AG09319 (cell line): ENCODE measurements at places on chromosomes 16 and 17.
A peak's percentile ranks its signal among the peaks of the same experiment; 100 is the strongest.

- DNase-seq, result no peak
These were observed 33.7 kb upstream of the CIBAR2 start for GRCh38 chr16:85145734-85146531.

DNA sequence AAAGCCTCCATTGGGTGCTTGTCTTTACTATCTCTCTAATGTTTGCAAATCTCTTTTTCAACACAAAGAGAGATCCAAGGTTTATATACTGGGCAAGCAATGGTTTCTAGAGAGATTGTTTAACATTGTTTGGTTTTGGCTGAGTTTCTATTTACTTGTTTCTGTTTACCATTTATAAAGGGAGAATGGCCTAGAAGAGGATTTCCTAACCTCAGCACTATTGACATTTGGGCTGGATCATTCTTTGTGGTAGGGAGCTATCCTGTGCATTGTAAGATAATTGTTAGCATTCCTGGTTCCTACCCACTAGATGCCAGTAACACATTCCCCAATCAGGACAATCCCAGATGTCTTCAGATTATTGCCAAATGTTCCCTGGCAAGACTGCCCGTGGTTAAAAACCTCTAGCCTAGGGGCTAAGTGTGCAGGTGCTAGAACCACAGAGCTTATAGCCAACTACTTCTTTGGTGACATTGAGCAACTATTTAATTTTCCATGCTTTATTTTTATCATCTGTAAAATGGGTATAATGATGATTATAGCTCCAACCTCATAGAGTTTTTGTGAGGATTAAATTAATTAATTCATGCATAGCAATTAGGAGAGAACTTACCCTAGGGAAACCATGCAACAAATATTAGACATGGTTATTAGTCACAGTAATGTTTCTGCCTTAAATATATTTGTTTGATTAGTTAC lies 413.9 kb upstream of the MAF start:
- DNase-seq, result peak; percentile 43

- DNase-seq, result no peak
These were observed 8.5 kb upstream of the BMERB1 start for GRCh38 chr16:15425861-15426260.

- DNase-seq, result no peak
These were observed 419.1 kb downstream of the CA10 start for GRCh38 chr17:51739245-51739886.

DNA sequence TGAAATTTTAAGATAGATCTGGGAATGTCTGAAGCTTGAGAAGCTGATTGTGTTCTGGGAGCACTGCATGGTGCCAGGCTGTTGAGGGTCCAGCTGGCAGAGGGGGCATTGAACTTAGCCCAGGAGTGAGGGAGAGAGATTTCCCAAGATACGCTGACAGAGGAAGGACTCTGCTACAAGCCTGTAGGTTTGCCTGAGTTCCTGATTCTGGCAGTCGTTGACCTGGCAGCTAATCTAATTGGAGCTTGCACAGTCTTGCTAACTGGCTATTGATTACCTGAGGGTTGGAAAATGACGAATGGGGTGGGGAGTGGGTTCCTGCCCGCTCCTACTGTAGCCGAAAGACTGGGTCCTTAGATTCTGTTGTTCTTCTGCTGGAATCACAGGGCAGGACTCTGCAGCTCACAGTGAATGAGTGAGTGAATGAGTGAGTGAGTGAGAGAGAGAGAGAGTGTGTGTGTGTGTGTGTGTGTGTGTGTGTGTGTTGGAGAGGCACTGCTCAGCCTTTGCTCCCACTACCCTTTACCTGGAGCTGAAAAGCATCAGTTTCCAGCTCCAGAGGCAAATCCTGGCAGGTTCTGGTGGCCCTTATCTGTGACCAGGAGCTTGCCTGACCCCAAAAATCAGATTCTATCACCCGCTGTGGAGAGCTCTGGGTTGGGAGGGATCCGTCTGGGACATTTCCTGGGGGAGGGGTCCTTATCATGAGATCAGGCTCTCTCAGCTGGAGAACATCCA lies 16.7 kb downstream of the CTRL start:
- no peak for DNase-seq

DNA sequence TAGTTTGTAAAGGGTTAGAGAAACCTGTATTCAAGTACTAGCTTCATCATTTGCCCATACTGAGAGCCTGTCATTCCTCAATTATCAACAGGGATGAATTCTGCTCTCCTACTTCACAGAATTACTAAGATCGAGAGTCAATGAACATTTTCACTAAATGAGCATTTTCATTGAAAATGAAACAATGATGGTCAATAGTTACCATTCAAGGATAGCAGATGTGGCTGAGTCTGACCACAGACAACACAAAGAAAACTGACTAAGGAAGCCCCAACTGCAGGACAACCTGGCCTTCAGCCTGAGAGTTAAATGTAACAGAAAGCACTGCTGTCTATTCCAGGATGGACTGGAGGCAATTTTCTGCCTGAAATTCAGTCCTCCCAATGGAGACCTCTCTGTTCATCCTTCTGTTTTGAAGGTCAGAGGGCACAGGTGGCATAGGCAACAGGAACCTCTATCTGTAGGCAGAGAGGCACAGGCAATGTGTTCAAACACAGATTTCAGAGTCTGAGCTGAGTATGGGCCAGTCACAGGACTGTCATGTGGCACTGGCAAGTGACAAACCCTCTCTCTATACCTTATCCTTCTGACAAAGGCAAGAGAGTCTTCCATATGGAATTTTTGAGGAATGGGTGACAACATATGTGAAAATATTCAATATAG lies 19.5 kb downstream of the TRAF4 start:
- DNase-seq, result no peak

GRCh38 chr17:71412803-71413202 lies 708.0 kb upstream of the SOX9 start:
- DNase-seq, result peak; percentile 89

DNA sequence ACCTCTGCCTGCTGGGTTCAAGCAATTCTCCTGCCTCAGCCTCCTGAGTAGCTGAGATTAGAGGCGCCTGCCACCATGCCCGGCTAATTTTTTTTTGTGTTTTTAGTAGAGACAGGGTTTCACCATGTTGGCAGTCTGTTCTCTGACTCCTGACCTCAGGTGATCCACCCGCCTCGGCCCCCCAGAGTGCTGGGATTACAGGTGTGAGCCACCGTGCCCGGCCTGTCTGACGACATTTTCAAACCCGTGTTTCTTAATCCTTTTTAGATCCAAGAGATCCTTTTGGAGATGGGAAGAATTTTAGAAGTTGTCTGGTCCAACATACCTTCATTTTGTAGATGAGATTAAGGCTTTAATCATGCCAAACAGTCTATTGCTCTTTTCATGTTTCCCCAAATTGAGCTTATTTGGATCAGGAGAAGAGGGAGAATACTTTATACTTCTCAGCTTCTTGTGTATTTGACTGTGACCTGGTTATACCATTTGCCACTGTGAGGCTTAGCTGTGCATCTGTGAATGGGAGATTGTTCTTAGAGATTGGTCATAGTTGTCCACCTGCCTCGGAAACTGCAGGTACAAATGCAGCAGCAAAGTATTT lies 25.8 kb downstream of the USP10 start:
- no peak for DNase-seq

- DNase-seq, result no peak
These were observed 9.9 kb downstream of the CMTM2 start for GRCh38 chr16:66588981-66589713.

DNA sequence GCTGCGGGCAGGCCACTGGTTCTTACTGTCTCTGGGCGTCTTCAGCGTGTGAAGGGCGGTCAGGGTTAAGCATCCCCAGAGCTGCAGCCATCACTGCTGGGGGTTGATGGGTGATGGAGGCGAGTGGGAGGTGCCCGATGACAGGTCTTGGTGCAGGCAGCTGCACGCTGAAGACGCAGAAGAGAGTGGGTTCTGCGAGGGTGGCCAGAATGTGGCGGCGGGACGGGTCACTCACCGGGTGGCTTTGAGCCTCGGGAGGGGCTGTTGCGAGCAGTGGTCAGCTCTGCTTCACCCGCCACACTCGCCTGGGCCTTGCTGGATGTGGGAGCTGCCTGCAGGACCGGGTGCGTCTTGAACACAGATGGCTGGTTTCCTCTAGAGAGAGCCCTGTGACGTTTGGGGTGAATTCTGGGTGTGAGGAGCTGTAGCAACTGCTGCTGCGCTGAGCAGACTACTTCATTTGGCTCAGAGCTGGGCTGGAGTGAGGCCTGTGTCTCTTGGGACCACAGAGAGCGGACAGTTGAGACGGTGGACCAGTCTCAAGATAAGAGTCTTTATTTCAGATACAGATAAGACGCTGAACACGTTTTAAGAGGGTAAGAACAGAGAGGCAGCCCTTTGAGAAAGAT lies 44.6 kb upstream of the ZNF750 start:
- DNase-seq, result no peak

- no peak for DNase-seq
These were observed 20.1 kb upstream of the C16orf95 start for GRCh38 chr16:87337262-87337771.

GRCh38 chr16:20673882-20674683 lies 23.4 kb downstream of the ACSM1 start:
- DNase-seq, result no peak

- DNase-seq, result no peak
These were observed 93.7 kb downstream of the TANGO6 start for GRCh38 chr16:68936736-68937631.

- DNase-seq, result no peak
These were observed 16.7 kb upstream of the MYO18A start for GRCh38 chr17:29196769-29197515.

DNA sequence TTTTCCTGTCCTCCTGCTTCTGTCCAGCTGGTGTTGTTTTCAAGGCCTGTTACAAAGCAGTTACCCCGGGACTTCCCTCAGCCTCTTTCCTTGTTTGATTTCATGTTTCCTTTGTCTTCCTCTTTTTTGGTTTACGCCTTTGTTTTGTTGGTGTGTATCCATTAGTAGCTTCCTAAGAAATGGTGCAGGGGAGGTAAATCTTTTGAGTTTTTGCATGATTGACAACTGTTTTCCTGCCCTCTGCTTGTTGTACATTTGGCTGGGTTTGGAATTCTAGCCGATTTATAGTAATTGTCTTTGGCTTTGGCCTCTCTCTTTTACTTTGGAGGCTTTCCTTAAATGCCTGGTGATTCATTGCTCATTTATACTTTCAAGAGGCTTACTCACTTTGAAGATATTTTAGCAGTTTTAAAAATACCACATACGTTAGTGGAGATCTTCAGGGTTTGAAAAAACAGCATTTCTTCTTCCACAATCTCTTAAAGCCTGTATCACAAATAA lies 32.8 kb downstream of the DNAH2 start:
- peak; percentile 16 for DNase-seq
